ENCODE measurements at places on chromosomes 5 and 9. TPM values are rescaled to one million over a fixed set of nuclear protein-coding genes. Genes with fewer than 3 reads are reported as not detected.

The IL13 gene
- not detected for total RNA-seq

- peaks cover 9% of the 10 kb centered on the region for H3K4me1 ChIP-seq
- peak overlapping the region; percentile 86 for H3K4me3 ChIP-seq
- H3K27me3 ChIP-seq = peaks cover 15% of the 10 kb centered on the region
- H3K36me3 ChIP-seq = peaks cover 46% of the 10 kb centered on the region
- DNase-seq = peak; percentile 86
These were observed 2.4 kb upstream of the VAV2 start for GRCh38 chr9:133994353-133995011.

DNA sequence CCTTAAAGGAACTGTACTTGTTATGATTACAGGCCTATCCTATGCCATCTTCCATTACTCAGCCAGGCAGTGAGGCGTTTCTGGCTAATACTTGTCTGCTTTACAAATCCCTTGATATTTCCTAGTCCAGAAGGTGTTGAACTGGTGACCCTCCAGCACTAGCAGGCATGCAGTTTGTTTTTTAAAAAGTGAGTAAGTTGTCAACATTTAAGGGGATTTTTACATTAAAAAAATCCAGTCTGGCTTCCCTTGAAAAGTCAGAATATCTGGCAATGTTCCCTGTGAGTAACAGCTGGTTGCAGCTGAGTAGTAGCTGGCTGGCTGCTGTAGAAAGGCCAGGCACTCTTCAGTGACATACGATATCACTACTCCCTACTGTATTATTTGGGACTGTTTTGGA is 21.8 kb downstream of the GRIN3A start:
- H3K4me1 ChIP-seq = no peaks in the 10 kb centered on the region
- DNase-seq = no peak
- no peak overlapping the region for H3K27ac ChIP-seq
- H3K36me3 ChIP-seq = no peaks in the 10 kb centered on the region
- H3K4me3 ChIP-seq = no peak overlapping the region

GRCh38 chr9:112969730-112970129 is 42.3 kb downstream of the ZNF883 start:
- no peak overlapping the region for H3K27ac ChIP-seq
- no peak for DNase-seq
- no peaks in the 10 kb centered on the region for H3K4me1 ChIP-seq
- H3K27me3 ChIP-seq = peaks cover 36% of the 10 kb centered on the region

- H3K27me3 ChIP-seq = no peaks in the 10 kb centered on the region
- no peak for DNase-seq
- no peak overlapping the region for H3K4me3 ChIP-seq
- H3K27ac ChIP-seq = no peak overlapping the region
- H3K36me3 ChIP-seq = no peaks in the 10 kb centered on the region
These were observed 28.5 kb downstream of the TRIO start for GRCh38 chr5:14171621-14172020.

DNA sequence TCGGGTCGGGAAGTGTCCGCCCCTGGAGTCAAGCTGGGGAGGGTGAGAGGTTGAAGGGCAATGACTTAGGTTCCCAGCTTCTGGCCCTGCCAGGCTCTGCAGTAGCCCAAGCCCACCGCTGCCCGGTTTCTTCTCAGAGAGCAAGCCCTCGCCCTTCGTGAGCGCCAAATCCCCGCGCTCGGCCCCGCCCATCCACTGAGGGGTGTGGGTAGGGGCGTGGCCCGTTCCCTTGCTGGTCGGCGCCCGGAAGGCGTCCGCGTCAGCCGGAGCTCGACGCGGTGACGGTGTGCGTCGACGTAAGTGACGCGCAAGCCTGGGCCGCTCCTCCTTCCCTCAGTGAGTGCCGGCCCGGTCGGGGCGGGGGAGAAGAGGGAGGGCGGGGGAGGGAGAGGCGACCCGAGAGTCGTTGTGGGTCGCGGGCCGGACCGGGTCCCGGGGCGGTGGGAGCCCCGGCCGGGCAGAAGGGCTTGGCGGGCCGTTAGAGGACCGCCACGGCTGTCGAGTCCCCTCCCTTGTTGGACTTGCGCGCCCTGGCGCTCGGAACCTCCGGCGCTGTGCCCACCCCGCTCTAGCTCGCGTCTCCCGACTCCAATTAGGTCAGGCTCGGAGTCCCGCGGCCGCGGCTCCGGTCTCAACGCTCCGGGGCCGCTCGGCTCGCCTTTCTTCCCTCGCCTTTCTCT is 659 bp downstream of the ZNF131 start:
- H3K27me3 ChIP-seq = no peaks in the 10 kb centered on the region
- H3K4me3 ChIP-seq = peak overlapping the region; percentile 92
- peak; percentile 97 for DNase-seq
- H3K27ac ChIP-seq = peak overlapping the region; percentile 96
- H3K36me3 ChIP-seq = peaks cover 55% of the 10 kb centered on the region

GRCh38 chr5:82570-82969 is 9.4 kb upstream of the PLEKHG4B start:
- no peak overlapping the region for H3K4me3 ChIP-seq
- DNase-seq = no peak
- peaks cover 22% of the 10 kb centered on the region for H3K4me1 ChIP-seq
- peaks cover 50% of the 10 kb centered on the region for H3K27me3 ChIP-seq
- H3K36me3 ChIP-seq = peaks cover 11% of the 10 kb centered on the region
- H3K27ac ChIP-seq = peak overlapping the region; percentile 15

DNA sequence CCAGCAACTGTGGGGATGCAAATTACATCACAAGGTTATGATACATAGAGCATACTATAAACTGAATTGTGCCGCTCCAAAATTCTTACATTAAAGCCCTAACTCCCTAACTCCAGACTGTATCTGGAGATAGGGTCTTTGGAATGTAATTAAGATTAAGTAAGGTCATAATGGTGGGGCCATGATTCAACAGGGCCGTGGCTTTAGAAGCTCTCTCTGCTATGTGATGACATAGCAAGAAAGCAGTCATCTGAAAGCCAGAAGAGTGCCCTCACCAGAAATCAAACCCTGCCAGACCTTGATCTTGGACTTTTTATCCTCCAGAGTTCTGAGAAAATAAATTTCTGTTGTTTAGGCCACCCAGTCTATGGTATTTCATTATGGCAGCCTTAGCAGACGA is 123.9 kb downstream of the FBXL17 start:
- peaks cover 20% of the 10 kb centered on the region for H3K4me1 ChIP-seq
- H3K27ac ChIP-seq = no peak overlapping the region
- no peaks in the 10 kb centered on the region for H3K36me3 ChIP-seq
- no peak for DNase-seq
- H3K27me3 ChIP-seq = no peaks in the 10 kb centered on the region

GRCh38 chr5:45060724-45061123 is 252.0 kb downstream of the MRPS30 start:
- H3K27me3 ChIP-seq = no peaks in the 10 kb centered on the region
- no peak overlapping the region for H3K27ac ChIP-seq
- no peak overlapping the region for H3K4me3 ChIP-seq
- DNase-seq = no peak

GRCh38 chr9:129880654-129881546 is 45.6 kb downstream of the USP20 start:
- H3K4me3 ChIP-seq = no peak overlapping the region
- no peak for DNase-seq
- peaks cover 5% of the 10 kb centered on the region for H3K36me3 ChIP-seq
- H3K27me3 ChIP-seq = no peaks in the 10 kb centered on the region
- peaks cover 12% of the 10 kb centered on the region for H3K4me1 ChIP-seq
- H3K27ac ChIP-seq = no peak overlapping the region

DNA sequence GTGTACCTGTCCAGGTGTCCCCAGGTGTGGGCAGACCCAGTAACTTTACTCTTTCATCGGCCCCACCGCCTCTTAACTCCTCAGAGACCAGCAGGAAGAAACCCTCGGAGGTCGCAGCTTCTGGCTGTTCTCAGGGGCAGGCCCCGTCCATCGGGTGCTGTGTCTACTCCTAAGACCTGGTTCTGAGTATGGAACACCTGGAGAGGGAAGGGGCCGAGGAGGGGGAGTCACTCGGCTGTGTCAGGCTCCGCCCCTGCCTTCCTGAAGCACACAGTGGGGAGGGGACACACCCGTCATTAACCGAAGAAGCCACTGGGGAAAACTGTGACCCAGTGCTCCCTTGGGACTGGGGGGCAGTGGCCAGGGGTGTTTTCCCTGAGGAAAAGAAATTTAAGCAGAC is 22.3 kb downstream of the NTNG2 start:
- no peaks in the 10 kb centered on the region for H3K36me3 ChIP-seq
- H3K27ac ChIP-seq = no peak overlapping the region
- peaks cover 85% of the 10 kb centered on the region for H3K27me3 ChIP-seq
- no peak overlapping the region for H3K4me3 ChIP-seq
- H3K4me1 ChIP-seq = peaks cover 9% of the 10 kb centered on the region
- no peak for DNase-seq

- no peaks in the 10 kb centered on the region for H3K27me3 ChIP-seq
- no peak for DNase-seq
- no peak overlapping the region for H3K27ac ChIP-seq
- H3K4me1 ChIP-seq = peaks cover 2% of the 10 kb centered on the region
- peaks cover 8% of the 10 kb centered on the region for H3K36me3 ChIP-seq
These were observed 6.3 kb upstream of the ISCA1 start for GRCh38 chr9:86288499-86289198.

The FLT4 gene
- not detected for total RNA-seq

The CLINT1 gene
- total RNA-seq = 233 TPM

The SLC6A3 gene
- not detected for total RNA-seq

DNA sequence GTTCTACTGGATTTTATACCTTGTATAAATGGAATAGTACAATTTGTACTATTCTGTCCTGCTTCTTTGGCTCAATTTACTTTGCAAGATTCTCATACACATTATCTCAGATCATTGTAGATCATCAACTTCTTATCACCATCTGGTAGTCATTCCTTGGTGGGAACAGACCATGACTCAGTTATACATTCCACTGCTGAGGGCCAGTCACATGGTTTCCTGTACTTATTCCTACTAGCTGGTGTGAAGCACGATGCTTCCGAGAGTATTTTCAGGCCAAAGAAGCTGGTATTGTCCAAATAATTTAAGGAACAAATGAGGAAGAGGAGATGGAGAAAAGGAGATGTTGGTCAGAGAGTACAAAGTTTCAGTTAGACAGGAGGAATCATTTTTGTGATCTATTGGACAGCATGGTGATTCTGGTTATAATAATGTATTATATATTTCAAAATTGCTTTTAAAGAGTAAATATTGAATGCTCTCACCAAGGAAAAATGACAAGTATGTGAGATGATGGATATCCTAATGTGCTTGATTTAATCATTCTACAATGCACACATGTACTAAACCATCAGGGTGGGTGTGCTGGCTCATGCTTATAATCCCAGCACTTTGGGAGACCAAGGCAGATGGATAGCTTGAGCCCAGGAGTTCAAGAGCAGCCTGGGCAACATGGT is 124.1 kb downstream of the SYK start:
- H3K4me1 ChIP-seq = peaks cover 9% of the 10 kb centered on the region
- H3K4me3 ChIP-seq = no peak overlapping the region
- H3K27ac ChIP-seq = peak overlapping the region; percentile 67
- H3K36me3 ChIP-seq = no peaks in the 10 kb centered on the region
- DNase-seq = no peak

DNA sequence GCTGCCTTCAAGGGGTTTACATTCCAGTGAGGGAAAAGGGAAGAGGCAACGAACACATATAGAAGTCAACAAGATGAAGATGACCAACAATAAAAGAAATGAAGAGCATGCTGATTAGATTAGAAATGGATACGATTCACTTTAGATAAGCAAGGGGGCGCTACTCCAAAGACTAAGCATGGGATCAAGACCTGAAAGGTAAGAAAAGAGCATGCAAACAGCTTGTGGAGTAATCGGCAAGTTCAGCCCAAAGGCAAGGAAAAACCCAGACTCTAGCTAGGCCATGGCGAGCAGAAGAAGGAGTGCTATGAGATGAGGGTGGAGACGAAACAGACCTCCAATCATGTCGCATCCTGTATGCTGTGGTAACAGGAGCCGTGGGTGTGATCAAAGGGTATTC is 124.4 kb downstream of the FANCC start:
- no peak for DNase-seq
- H3K4me1 ChIP-seq = no peaks in the 10 kb centered on the region
- H3K27me3 ChIP-seq = no peaks in the 10 kb centered on the region
- H3K36me3 ChIP-seq = no peaks in the 10 kb centered on the region
- H3K27ac ChIP-seq = no peak overlapping the region

- H3K27ac ChIP-seq = no peak overlapping the region
- peaks cover 41% of the 10 kb centered on the region for H3K4me1 ChIP-seq
- H3K27me3 ChIP-seq = no peaks in the 10 kb centered on the region
- no peak for DNase-seq
These were observed 82.9 kb downstream of the PIK3R1 start for GRCh38 chr5:68298479-68298878.

DNA sequence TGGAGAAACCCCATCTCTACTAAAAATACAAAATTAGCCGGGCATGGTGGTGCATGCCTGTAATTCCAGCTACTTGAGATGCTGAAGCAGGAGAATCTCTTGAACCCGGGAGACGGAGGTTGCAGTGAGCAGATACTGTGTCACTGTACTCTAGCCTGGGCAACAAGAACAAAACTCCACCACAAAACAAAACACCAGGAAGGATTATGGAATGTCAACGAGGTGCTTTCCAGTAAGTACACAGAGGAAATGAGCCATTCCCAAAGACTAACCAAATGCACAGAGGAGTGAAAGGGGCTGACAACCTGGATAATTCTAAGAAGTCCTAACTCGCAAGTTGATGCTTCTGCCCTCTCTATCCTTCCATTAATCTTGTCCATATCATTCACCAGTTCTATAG is 126.1 kb upstream of the RETREG1 start:
- peaks cover 36% of the 10 kb centered on the region for H3K36me3 ChIP-seq
- no peaks in the 10 kb centered on the region for H3K27me3 ChIP-seq
- H3K4me1 ChIP-seq = no peaks in the 10 kb centered on the region
- H3K27ac ChIP-seq = no peak overlapping the region
- no peak overlapping the region for H3K4me3 ChIP-seq
- no peak for DNase-seq

- H3K36me3 ChIP-seq = no peaks in the 10 kb centered on the region
- no peak overlapping the region for H3K27ac ChIP-seq
- H3K4me1 ChIP-seq = no peaks in the 10 kb centered on the region
- no peak overlapping the region for H3K4me3 ChIP-seq
These were observed 227.8 kb upstream of the SLC24A2 start for GRCh38 chr9:20016611-20017010.

DNA sequence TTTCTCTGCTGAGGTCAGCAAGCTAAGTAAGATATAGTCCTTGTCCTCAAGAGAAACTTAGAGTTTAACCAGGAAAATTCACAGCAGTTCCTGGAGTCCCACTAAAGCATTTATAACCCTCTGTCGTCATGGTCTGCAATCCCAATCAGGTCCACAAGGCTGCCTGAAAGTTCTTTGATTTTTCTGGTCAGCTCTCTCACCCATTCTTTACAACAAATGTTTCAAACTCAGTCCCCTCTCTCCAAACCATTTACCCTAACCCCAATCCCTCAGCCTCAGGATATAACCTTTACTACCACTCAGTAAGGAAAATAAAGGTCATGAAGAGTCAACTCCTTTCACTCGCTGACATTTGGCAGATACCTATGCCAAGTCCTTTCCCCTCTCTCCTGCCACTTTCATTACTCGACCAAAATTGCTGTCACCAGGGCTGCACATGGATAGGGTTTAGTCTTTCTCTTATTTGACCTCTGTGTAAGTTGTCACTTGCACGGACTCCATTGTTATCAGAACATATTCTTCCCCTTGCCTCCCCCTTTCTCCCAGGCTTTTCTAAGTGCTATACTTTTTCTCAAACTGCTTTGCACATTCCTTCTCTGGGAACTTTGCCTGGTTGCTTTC is 936.6 kb downstream of the NR2F1-AS1 start:
- H3K4me3 ChIP-seq = no peak overlapping the region
- peaks cover 12% of the 10 kb centered on the region for H3K4me1 ChIP-seq
- peaks cover 9% of the 10 kb centered on the region for H3K36me3 ChIP-seq
- no peaks in the 10 kb centered on the region for H3K27me3 ChIP-seq
